ENCODE measurements at places on chromosomes 11 and 22.
A peak's percentile ranks its signal among the peaks of the same experiment; 100 is the strongest.

GRCh38 chr22:39233710-39234471 lies 10.9 kb downstream of the PDGFB start:
- no peak for DNase-seq

DNA sequence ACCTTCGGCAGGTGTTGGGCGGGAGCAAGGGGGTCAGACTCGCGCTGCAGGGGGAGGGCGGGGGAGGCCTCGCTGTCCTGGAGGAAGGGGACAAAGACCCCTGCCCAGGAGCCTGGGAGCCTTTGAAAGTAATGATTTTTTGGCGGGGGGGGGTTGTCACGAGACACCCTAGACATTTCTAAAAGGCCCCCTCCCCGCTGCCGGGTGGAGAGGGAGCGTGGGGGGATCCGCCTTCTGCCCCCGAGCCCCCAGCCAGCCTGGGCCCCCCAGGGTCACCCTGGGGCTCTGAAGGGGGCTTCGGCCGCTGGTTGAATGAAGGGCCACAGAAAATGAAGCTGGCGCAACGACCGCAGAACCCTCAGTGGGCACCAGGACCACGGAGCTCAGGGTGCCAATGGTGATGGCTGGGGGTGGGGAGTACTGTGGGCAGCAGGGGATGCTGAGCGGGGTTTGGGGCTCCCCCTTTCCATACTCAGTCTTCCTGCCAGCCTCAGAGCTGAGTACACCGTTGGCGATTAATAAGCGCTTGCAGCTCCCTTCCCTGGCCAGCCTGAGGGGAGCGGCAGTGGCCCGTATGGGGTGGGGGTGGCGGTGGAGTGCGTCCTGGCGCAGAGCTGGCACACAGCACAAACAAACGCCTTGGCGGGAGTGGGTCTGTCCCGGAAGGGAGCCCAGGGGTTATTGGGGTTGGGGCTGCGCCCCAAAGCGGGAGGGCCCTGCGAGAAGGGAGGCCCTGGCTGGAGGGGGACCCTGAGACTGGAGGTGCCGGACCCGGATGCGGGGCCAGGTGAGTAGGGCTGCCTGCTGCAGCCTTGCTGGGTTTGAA lies 1.2 kb upstream of the DUSP8 start:
- DNase-seq: no peak

GRCh38 chr22:43365715-43366440 lies 22.7 kb upstream of the SCUBE1 start:
- DNase-seq: no peak

GRCh38 chr22:39475337-39475736 lies 18.5 kb downstream of the MGAT3 start:
- no peak for DNase-seq

DNA sequence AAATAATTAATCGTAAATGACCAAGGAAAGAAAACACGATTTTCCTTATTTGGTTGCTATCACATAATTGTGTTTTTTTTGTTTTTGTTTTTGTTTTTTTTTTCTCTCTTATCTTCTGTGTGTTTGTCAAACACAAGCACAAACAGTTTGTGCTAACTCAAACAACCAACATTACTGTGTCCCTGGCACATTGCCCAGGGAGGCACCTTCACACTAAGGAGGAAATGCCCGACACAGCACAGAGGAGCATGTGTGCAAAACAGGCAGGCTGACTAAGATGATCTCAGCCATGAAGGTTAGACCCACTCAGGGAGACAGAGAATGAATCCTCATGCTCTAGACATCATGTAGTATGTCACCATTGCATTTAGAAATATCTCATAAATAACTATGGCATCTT lies 130.1 kb downstream of the SOX6 start:
- no peak for DNase-seq

DNA sequence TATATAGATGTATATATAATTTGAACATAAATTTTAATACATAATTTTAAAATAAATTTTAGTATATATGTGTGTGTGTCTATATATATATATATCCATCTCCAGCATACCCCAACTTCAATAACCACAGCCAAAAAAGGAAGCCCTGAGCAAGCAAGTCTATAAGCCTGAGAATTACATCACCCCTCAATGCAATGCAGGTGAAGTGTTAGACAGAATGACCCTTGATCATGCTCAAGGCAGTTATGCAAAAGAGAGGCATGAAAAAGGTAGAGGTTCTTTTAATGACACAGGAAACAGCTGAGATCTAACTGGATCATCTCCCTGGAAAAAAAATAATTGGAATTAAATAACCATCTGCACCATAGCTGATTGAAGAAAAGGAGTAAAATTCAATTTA lies 557.9 kb upstream of the ANO5 start:
- no peak for DNase-seq

- DNase-seq: no peak
Observed at GRCh38 chr11:11709447-11710239, 87.8 kb upstream of the GALNT18 start.

- DNase-seq: peak; percentile 31
Observed at GRCh38 chr11:126607374-126607773, 251.9 kb downstream of the ST3GAL4 start.

DNA sequence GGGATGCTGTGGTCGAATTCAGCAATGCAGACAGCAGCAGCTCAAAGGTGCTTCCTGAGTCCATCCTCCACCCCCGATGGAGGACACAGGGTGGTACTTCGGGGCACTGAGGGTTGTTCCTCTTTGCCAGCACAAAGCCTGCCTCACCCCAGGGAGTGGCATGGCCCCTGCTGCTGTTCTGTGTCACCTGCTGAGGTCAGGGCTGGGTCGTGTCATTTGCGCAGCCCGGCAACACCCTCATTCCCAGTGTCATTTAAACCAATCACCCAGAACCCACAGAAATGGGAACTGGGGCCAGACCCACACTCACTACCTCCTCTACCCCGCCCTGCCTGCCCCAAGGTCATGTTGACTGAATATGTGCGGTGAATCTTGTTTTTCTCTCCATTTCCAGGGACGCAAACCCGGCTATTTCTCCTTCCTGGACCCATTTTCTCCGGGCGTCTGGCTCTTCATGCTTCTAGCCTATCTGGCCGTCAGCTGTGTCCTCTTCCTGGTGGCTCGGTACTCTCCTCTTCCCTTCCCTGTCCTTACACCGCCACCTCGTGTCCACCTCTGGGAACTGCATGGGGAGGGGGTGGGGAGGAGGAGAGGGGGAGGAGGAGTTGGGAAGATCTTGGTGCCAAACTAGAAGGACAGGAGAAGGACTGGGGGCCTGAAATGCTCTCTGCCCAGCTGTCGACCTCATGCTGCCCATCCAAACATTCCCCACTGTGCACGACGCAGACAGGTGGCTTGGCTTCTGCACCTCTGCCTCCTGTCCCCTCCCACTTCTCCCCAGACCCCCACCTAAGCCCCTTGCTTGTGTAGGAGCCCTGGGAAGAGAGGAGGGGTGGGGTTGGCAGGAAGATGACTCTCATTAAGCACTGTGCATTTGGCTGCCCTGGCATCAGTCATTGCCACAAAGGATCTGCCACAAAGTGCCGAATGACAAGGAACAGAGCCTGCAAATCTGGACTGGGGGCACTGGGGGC lies 71.2 kb upstream of the TBCEL start:
- DNase-seq: peak; percentile 29

GRCh38 chr11:69664103-69664775 lies 10.9 kb downstream of the LTO1 start:
- DNase-seq: no peak

DNA sequence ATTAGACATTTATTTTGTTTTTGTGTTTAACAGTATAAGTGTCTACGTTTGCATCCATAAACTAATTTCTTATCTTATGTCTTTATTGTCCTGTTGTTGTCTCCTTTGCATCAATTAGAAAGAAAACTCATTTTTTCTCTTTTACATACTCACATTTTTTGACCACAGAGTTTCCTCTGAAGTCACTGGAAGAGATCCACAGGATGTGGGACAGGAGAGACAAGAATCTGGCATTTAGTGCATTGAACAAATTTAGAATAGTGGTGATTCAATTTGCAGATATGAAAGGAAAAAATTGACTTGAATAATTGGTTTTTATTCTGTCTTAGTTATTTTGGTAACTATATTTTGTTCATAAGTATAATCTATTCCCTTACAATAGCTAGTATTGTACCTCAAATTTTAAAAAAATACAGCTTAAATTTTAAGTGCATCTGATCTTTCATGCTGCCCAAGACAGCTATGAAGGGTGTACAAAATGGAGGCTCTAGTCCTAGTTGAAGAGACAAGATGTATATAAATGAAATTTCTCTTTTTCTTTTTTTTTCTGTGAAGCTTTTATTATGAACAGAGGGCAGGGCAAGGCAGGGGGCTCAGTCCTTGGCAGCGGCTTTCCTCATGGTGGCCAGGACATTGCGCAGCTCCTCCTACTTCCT lies 24.4 kb downstream of the HORMAD2 start:
- DNase-seq: no peak

DNA sequence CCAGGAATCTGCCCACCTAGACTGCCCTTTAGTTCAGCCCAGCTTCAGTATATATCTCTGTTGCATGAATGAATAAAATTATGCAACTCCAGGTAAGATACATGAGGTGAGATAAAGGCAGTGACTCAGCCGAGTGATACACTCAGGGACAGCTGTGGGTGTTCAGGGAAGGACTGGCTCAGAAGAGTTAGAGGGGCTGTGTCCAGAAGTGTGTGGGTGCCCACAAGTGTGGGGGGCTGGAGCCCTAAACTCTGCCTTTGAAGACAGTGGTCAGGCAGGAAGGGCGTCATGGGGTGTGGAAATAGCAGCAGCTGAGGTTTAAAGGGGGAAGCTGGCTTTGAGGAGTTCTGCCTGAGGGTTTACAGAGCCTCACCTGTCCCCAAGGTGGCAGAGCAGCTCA lies 8.3 kb downstream of the FTH1 start:
- no peak for DNase-seq

DNA sequence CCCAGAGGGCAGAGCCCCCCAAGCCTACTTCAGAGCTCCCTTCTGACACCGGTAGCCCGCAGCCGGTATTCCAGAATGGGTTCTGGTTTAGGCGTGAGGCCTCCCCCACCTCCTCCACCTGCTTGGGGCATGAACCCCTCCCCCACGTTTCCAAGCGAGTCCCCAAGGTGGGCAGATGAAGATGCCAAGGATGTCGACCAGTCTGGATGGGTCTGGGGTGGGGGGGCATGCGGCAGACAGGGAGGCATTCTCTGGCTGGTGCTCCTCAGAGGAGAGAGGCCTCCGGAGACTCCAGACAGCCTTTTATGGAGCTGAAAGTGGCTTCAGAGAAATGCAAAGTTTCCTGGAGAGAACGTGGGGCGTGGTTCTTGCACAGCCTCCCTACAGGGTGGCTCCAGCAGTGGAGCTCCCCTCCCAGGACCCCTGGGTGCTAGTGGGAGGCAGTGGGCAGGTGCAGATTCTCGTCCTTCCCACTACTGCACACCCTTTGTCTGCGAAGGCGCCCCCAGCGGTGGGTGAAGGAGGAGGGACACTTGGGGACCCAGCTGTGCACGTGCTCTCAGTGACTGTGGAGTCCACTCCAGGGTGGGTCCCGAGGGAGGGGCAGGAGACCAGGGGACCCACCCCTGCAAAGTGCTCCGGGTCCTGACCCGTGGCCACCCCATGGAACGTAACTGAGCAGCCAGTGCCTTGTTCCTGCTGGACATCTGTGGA lies 4.2 kb downstream of the CCND1 start:
- no peak for DNase-seq

GRCh38 chr11:1556278-1556902 lies 15.7 kb downstream of the DUSP8 start:
- DNase-seq: no peak

- DNase-seq: no peak
Observed at GRCh38 chr11:14065681-14066080, 103.2 kb downstream of the SPON1 start.

DNA sequence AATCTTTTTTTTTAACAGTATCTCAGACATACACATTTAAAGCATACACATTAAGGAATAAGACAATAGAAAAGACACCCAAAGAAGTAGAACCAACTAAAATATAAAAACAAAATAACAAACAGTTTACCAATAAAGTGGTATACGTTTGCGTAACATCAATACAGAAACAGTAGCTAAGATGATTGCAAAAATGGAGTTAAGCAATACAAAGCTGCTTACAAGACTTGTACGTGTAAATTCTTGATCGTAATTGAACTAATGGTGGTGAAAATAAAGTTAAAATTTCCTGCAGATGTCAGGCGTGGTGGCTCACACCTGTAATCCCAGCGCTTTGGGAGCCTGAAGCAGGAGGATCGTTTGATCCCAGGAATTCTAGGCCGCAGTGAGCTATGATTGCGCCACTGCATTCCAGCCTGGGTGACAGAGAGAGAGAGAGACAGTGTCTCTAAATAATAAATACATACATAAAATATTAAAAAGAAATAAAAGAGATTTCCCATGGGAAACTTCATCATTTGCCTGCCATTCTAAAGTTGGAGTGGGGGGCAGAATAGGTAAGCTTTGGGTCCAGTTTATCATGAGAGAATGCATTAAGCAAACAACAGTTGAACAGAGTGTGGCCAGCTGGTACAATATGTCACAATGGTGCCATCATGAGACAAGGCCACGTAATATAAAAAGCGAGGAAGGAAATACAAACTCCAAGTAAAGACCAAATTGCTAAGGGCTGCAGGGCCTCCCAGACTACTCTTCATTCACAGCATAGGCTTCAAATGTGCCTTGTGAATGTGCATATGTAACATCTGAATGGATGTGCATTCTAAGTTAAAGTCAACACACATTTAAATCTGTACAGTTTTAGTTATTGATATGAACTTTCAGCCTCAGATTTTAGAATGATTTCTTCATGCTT lies 38.9 kb upstream of the EED start:
- DNase-seq: no peak

- no peak for DNase-seq
Observed at GRCh38 chr11:84193706-84194105, 907.5 kb upstream of the CCDC90B start.

DNA sequence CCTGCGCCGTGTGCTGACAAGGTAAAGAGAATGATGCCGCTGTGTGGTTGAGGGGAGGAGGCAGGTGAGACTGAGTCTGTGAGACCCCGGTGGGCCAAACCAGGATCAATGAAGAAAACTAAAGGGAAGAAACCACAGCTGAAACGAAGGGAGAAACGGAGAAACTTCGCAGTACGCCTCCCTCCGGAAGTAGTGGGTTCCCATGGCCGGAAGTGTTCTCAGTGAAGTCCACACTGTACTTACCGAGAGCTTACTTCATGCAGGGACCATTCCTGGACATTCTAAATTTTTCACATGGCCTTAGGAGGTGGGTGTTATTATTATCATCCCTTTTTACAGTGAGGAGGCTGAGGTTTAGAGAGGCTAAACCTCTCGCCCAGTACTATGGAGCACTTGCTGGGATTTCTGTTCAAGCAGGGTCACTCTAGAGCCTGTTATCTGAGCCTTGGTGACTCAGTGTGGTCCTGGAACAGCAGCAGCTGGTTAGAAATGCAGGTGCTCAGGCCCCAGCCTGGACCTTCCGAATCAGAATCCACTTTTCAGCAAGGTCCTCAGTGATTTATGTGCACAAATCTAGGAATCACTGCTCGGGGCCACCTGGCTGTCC lies 17.9 kb downstream of the CD5 start:
- no peak for DNase-seq

DNA sequence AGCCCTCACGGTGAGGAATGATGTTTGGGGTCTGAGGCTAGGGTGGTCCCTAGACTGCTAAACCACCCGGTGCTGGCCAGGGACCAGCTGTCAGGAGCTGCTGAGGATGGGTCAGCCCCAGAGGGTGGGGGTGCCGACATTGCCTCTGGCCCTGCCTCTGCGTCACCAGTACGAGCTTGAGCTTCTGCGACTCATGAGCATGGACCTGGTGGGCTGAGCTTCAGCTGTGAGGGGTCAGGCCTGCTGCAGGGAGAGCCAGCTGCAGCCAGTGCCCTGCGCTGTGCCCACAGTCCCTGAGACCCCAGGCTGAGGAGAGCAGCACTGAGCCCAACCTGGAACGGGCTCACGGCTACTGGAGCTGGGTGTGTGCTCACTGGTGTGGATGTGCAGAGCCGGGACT lies 7.0 kb downstream of the DERL3 start:
- no peak for DNase-seq

- DNase-seq: no peak
Observed at GRCh38 chr22:25540908-25541660, 23.4 kb upstream of the GRK3 start.

All from AG09319 (cell line).